Left forelimb (tissue), 1 donor: ENCODE measurements at places on chromosomes 16 and 17.

- no peak for DNase-seq
Observed at GRCh38 chr16:14371778-14372431, 258.2 kb downstream of the PARN start.

- DNase-seq = peak; percentile 69
Observed at GRCh38 chr17:83152745-83153611, 73.6 kb downstream of the METRNL start.

GRCh38 chr17:66667491-66668030 is 167.4 kb upstream of the CACNG5 start:
- no peak for DNase-seq

GRCh38 chr17:67433248-67433924 is 56.3 kb downstream of the PITPNC1 start:
- no peak for DNase-seq

DNA sequence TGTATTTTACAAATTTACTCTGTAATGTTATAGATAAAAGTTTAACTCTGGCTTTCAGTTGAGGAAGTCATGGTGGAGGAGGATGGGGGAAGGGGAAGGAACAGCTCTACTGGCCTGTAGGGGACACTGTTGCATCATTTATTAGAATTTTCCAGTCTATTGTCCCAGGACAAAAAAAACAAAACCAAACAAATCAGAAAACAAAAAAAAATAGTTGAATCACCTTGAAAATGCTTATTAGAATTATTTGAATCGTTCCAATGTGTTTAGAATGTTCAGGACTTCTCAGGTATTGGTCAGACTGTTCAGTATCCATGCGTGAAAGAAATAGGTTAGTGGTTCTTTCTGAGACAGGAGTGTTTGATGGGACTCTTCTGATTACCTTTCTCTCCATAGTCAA is 242.0 kb downstream of the FTO start:
- no peak for DNase-seq

DNA sequence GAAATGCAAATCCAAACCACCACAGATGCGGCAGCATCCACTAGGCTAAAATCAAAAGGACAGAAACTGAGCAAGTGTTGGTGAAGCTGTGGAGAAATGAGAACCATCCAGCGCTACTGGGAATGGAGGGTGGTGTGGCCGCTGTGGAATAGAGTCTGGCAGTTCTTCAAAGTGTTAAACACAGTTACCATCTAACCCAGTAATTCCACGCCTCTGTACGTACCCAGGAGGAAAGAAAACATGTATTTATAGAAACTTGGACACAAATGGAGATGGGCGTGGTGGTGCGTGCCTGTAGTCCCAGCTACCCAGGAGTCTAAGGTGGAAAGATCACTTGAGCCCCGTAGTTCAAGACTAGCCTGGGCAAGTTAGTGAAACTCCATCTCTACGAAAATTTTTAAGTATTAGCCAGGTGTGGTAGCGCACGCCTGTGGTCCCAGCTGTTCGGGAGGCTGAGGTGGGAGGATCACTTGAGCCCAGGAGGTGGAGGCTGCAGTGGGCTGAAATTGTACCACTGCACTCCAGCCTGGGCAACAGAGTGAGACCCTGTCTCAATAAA is 11.6 kb downstream of the SLC25A10 start:
- no peak for DNase-seq

- DNase-seq = peak; percentile 93
Observed at GRCh38 chr16:2500918-2501750, 12.6 kb upstream of the ATP6V0C start.

DNA sequence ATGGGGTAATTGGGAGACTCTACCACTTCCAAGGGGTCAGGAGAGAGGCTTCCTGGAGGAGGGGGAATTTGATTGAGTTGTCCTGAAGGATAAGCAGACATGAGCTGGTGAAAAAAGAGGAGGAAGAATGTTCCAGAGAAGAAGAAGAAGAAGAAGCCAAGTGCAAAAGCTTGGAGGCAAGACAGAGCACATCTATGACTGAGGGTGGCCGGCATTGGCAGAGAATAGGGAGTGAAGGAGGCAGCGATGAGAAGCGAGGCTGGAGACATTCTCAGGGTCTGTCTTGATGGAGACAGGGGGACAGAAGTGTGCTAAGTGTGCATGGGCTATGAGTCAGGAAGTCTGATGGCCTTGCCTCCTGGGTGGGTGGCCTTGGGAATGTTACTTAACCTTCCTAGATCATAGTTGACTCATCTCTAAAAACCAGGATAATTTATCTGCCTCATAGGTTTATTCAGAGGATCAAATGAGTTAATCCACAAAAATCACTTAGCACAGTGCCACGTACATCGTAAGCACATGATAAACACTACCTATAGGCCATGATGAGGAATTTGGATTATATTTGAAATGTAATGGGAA is 171.7 kb downstream of the ABCC12 start:
- no peak for DNase-seq

DNA sequence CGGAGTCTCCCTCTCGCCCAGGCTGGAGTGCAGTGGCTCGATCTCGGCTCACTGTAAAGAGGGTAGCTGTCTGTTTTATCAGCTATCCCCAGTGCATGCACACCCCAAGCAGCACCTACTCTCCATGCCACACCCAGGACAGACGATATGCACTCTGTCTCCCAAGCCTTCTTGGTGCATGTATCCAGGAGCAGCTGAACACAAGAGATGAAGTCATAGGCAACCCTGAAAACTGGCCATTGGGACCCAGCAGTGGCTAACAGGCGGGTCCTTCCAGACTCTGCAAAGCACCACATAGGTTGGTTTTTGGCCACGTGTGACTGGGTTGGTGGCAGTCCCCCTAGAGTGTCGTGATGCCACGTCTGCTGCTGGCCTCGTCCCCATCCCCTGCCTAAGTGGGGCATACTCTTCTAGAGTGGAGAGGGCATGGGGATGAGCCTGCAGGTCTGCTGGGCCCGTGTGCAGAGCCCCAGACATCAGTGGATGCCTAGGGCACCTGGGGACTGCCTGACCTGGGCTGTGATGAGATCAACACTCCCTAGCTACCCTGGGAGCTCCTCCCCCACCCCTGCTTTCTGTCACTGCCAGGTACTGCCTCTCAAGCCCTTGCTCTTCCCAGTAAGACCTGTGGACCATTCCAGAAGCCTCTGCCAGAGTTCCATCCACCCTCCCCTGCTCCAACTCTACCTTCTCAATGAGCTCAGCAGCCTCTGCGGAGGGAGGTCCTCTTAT is 9.3 kb downstream of the PDE6G start:
- no peak for DNase-seq

GRCh38 chr16:87060034-87060986 is 256.9 kb downstream of the C16orf95 start:
- peak; percentile 62 for DNase-seq

DNA sequence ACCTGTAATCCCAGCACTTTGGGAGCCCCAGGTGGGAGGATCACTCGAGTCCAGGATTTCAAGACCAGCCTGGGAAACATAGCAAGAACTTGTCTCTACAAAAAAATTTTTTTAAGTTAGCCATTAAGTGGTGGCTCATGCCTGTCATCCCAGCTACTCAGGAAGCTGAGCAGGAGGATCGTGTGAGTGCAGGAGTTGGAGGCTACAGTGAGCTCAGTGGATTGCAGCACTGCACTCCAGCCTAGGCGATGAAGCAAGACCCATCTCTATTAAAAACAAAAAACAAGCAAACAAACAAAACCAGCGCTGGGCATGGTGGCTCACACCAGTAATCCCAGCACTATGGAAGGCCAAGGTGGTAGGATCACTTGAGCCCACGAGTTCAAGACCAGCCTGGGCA is 38.0 kb downstream of the HEATR3 start:
- no peak for DNase-seq

DNA sequence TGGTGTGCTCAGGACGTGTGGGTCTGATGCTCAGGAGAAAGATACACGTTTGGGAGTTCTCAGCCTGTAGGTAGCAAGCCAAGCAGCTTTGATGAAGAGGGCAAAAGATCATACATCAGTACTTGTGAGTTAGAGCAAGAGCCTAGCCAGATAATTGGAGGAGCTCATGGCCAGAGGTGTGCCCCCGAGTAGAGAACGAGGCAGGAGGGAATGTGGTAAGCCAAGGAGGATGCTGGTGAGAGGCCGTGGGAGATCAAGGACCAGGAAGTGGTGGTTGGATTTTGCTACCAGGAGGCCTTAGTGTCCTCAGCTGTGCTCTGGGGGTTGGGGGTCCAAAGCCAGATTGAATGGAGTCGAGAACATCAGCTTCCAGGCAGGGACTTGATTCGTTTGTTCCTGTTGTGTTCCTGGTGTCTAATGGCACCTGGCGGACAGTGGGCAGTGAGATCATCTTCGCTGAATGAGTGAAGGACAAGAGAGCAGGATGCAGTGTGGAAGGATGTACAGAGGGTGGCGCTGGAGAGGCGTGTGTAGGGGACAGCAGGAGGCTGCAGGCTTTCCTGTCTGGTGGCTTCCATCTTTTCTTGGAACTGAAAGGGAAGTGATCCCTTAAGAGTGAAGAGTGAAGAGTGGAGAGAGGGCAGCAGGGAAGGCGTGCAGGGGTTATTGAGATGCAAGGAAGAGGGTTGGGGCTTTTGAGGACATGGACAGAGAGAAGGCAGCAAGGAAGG is 11.6 kb downstream of the FBXL19 start:
- DNase-seq = no peak
